ENCODE measurements at places on chromosomes 6 and 20.

GRCh38 chr20:59342023-59342957 lies 41.9 kb downstream of the EDN3 start:
- no peak for DNase-seq

DNA sequence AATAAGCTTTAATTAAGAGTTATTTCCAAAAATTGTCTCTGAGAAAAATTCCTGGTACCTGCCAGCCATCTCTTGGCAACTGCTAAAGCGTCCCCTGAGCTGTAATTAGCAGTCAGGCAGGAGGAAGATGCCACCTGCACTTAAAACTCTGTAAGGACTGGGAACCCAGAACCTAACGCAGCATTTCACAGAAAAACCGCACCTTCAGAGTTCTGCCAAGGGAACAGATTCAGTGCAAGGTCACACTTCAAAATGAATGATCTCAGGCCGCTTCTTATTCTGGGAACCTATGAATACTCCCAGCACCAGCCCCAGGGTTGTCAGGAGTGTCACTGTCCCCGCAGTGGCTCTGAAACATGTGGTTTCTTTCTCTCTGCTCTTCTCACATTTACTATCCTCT lies 36.7 kb downstream of the INSM1 start:
- DNase-seq: no peak

DNA sequence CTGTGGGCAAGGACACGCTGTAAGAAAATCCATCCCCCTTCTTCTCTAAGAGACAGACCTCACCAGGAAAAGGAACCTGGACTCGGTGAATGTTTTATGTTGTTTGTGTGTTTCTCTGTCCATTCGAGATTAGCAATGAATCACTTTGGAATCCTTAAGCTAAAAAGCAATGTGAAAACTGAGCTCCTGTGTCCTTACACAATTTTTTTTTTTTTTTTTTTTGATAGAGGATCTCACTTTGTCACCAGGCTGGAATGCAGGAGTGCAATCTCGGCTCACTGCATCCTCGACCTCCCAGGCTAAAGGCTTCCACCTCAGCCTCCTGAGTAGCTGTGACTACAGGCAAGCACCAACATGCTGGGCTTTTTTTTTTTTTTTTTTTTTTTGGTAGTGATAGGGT lies 32.1 kb downstream of the BFSP1 start:
- no peak for DNase-seq

DNA sequence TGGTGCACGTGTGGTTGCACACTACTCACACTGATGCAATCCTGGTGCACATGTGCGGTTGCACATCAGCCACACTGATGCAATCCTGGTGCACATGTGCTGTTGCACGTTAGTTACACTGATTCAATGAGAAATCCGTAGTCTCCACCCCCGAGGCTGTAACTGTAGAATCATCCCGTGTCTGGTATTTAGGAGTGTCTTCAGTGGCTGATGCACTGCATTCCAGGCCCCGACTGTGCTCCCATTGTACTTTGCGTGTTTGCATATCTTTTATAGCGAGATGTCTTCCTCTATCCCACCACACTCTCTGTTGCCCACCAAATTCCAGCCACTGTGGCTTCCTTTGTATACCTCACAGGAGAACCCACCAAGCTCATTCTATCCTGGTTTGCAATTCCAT lies 87.8 kb upstream of the MTHFD1L start:
- no peak for DNase-seq

- DNase-seq: no peak
Observed at GRCh38 chr6:3152689-3153088, 4.7 kb downstream of the TUBB2A start.

DNA sequence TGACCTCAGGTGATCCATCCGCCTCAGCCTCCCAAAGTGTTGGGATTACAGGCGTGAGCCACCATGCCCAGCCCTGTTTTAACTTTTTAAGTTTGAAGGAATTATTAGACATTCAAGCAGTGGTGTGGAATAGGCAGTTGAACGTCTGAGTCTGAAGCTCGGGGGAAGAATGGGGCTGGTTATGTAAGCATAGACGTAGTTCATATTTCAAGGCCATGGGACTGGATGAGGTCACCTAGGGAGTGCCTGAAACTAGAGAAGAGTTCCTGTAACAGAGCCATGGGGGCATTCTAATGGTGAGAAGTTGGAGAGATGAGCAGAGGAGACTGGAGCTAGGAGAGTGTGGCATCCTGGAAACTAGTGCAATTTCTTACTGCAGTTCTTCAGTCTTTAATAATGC lies 6.4 kb downstream of the CDKAL1 start:
- DNase-seq: no peak

DNA sequence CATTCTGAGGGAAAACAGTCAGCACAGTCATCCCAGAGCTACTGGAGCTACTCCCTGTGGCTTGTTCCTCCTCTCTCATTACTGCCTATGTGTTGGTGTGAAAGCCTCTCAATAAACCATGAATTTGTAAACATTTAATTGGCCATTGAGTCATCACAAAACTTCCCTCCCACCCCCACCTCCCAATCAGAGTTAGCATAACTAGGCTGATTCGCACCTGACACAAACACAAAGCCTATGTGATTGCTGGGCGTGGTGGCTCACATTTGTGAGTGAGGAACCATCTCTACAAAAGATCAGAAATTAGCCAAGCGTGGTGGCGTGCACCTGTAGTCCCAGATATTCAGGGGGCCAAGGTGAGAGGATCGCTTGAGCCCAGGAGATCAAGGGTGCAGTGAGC lies 17.1 kb upstream of the SNTA1 start:
- DNase-seq: no peak

GRCh38 chr20:48609491-48609978 lies 218.3 kb downstream of the PREX1 start:
- no peak for DNase-seq

- no peak for DNase-seq
Observed at GRCh38 chr6:29941916-29942274, 437 bp upstream of the HLA-A start.

- DNase-seq: no peak
Observed at GRCh38 chr6:57432157-57432556, 114.7 kb downstream of the PRIM2 start.

DNA sequence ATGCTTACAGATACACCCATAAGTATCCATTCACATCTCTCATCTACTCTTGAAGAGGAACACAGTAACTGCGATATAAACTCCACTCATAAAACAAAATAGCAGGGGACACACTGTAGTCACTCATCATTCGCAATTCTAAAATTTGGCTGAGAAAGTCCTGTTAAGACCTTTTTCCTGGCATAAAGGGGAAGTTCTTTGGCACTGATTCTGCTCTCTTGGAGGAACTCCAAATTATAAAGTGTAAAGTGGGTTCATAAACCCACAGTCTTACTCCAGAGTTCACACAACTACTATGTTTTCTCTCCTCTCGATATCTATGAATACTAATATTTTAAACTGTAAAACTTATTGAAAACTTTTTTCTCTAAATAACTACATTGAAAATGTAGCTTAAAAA lies 80.6 kb downstream of the ADGB start:
- DNase-seq: no peak

DNA sequence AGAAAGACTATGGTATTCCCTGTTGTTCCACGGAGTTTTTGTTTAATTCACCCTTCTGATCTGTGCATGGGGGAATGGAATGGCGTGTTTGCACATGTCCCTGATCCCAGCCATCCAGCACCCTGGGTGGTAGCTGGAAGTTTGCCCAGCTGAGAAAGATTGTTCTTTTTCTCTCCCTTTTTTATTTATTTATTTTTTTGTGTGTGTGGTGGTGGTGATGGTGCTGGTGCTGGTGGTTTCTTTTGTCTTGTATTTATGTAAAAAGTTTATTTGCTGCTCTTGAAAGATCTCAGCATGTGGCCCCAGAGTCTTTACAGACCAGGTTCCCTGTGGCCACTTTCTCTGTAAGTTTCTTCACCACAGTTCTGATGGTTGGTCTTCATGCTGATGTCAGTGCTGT lies 372.6 kb downstream of the UTRN start:
- peak; percentile 23 for DNase-seq

DNA sequence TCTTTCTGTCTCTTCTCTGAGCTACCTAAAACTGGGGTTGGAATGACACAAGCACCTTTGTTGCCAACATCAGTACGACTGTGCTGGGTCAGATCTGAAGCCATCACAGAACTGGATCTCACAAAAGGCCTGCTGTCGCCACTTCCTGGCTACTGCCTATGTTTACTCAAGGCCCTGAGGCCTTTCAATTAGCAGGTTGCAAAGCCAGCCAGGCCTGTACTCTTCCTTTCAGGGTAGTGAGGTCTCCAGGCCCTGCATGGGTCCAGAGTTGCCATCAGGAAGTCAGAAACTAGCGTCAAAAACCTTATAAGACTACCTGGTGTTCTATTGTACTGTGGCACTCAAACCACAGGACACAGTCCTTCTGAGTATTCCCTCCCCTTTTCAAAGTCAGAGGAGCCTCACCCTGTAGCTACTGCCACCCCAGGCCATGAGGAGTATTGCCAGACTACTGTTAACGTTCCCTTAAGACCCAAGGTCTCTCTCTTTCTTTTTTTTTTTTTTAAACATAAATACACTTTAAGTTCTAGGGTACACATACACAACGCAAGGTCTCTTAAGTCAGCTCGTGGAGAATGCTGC lies 937.4 kb upstream of the GJE1 start:
- no peak for DNase-seq

GRCh38 chr20:49685161-49685601 lies 28.5 kb downstream of the B4GALT5 start:
- DNase-seq: no peak

DNA sequence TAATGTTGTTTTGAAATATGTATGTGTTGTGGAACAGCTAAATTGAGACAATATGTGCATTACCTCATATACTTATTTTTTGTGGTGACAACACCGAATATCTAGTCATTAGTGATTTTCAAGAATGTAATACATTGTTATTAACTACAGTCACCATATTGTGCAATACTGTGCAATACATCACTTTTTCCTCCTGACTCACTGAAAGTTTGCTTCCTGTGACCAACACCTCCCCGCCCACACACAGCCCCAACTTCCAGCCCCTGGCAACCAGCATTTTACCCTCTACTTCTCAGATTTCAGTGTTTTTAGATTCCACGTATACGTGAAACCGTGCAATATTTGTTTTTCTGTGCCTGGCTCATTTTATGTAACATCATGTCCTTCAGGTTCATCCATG lies 627.9 kb downstream of the PRKN start:
- DNase-seq: no peak

DNA sequence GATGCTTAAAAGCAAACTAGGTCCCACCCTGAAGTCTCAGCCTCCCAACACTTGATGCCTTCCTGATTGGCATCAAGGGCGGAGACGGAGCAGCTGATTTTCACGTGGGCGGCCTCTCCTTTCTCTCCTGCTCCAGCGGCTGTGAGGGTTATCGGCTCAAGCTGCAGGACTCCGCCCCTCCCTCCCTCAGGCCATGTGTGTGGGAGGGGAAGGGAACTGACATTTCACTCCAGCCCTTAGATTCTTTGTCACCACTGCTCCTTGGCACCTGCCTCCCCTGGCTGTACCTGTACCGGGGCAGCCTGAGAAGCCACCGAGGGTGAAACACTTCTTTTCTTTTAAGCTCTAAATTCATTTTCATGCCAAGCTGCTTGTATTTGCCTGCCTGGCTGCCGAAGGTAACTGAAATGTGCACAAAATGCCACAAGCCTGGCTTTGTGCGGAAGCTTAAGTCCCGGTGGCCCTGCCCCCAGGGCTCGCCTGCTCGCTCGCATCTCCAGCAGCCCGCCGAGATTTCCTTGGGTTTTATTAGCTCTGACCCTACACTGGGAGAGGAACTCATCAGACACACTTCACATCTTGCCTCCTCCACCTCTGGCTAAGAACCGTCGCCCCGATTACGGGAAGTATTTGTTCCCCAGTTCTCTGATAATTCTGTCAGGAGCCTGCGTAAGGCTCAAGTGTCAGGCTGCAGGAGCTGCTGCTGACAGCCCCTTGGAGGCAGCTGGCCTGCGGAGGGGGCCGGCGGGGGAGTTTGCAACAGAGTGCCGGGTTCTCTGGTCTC lies 9.6 kb upstream of the CPNE5 start:
- DNase-seq: peak; percentile 19

- DNase-seq: no peak
Observed at GRCh38 chr6:72461144-72461543, 160.7 kb upstream of the KCNQ5 start.

DNA sequence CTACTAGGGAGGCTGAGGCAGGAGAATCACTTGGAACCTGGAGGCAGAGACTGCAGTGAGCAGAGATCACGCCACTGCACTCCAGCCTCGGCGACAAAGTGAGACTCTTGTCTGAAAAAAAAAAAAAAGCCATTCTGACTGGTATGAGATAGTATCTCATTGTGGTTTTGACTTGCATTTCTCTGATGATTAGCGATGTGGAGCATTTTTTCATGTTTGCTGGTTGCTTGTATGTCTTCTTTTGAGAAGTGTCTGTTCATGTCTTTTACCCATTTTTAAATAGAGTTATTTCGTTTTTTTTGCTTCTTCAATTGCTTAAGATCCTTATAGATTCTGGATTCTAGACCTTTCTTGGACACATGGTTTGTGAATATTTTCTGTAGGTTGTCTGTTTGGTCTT lies 103.5 kb upstream of the SIM1 start:
- DNase-seq: no peak

DNA sequence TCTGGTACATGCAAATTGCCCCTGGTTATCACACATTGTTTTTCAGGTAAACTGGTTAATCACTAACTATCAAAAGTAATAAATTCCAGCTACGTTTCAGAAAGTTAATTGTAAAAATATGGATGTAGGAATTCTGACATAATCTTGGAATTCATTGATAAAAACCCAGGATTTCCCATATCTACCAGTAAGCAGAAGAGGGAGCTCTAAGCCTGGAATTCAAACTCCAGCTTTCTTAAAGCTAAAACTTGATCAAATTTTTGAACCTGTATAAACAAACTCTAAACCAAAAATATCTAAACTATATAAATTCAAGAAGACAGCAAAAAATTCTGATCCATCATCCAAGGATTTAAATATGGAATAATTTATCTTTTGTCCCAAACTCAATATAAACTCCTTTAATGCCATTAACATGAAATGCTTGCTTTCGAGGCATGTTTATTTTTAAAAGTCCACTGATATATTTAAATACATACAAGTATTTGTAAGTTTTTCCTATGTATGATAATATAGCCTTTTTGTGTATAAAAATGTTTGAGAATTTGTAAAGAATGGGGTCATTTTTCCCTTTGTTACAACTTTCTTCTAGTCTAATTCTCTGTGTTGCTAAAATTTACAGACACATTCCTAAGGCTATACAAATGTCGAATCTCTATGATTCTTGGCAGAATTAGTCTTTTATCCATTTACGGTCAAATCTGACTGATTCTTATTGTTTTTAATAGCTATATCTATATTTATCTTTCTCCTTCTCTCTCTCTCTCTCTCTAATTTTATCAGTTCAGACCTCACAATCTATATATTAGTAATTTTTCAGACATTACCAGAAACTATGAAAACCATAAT lies 91.4 kb upstream of the RNF217 start:
- DNase-seq: peak; percentile 9

GRCh38 chr20:52015155-52015554 lies 176.4 kb downstream of the ZFP64 start:
- no peak for DNase-seq

DNA sequence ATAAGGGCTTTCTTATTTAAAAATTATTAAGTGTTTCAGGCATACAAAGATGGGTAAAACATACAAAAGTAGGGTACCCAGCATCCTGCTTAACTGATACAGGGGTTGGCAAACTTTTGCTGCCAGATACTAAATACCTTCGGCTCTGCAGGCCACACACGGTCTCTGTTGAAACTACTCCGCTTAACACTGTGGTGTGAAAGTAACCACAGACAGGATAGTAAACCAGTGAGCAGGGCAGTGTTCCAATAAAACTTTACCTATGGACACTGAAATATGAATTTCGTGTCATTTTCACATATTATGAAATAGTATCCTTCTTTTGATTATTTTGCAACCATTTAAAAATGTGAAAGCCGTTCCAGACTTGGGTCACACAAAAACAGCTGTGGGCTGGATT lies 92.4 kb downstream of the EYA2 start:
- DNase-seq: no peak

GRCh38 chr6:144347448-144347759 lies 62.3 kb downstream of the UTRN start:
- no peak for DNase-seq

Data from NCI-H2171 (cell line).